Cerebellar cortex (tissue), 1 donor: ENCODE measurements at places on chromosomes 16 and 17.

GRCh38 chr17:10683853-10684252 is 13.5 kb downstream of the SCO1 start:
- peak; percentile 8 for DNase-seq

GRCh38 chr17:72891627-72892026 is 200.9 kb downstream of the SLC39A11 start:
- no peak for DNase-seq

- DNase-seq, result no peak
Measured at GRCh38 chr16:57791893-57792461, 10.3 kb downstream of the KIFC3 start.

GRCh38 chr17:66746736-66747135 is 88.2 kb upstream of the CACNG5 start:
- DNase-seq, result no peak

DNA sequence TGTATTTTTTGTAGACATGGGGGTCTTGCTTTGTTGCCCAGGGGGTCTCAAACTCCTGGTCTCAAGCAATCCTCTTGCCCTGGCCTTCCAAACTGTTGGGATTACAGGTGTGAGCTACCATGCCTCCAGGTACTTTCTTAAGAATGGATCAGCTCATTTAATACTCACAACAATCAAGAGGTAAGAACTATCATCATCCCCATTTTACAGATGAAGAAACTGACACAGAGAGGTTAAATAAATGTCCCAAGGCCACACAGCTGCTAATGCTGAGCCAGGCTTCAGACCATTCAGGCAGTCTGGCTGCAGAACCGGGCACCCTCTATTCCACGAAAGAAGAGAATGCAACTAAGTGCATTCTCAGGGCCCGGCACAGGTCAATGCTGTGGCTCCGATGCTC is 22.0 kb downstream of the CCDC102A start:
- DNase-seq, result no peak

DNA sequence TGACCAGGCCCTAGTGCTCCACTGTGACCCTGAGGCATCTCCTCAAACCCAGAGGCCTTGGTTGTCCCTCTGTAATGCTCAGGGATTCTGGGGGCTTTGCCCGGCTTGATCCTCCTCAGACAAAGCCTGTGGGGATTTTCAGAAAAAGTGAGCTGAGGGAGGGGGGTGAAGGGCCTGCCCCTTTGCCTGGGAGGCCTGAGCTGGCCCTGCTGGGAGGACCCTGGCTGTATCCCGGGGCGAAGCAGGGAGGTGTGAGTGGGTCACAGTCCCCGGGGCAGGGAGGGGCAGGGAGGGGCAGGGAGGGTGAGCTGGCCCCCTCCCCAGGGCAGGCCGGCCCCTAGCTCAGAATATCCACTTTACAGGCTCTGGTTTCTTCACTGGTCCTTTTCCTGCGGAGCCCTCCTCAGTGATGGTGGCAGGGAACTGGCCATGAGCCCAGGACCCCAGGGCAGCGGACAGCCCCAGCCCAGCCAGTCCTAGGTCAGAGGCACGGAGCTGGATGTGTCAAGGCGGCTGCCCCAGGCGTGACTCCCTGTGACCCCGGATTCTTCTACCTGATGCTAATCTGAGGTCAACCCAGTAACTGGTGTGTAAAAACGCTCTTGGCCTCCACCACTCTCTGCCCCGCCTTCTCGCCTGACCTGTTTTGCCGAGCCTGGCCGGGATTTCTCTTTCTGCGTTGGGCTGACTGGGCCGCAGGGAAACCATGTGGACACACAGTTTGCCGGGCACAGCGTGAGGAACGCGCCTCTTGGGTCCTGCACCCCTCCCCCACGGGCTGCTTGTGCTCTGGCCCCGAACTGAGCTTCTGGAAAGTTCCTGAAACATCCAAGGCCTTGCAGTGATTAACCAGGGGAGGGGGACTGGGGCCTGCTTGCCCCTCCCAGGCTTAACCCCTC is 5.8 kb upstream of the FASN start:
- DNase-seq, result peak; percentile 84

DNA sequence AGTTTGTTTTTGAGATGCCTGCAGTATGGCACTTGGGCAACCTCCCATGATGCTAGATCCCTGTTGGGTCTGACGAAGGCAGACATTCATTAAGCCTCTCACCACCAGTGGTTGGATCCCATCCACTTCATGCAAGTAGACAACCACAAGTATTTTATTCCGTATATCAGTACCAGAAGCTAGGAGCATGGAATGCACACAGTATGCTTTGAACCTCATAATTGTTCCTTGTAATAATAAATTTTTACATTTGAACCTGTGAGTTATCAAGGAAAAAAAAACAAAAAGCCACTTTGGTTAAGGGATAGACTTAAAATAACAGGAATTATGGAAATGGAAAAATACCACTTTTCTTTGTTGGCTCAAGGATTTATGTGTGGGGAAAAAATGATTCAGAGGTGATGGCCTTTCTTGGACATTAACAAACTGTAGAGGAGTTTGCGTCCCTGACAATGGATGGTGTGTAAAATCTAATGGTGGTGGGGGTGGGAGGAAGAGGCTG is 107.1 kb upstream of the KCNJ16 start:
- no peak for DNase-seq
